ENCODE measurements at places on chromosomes 13 and 19.
A peak's percentile ranks its signal among the peaks of the same experiment; 100 is the strongest.

GRCh38 chr19:29603308-29603707 lies 2.8 kb upstream of the POP4 start:
- DNase-seq = no peak

DNA sequence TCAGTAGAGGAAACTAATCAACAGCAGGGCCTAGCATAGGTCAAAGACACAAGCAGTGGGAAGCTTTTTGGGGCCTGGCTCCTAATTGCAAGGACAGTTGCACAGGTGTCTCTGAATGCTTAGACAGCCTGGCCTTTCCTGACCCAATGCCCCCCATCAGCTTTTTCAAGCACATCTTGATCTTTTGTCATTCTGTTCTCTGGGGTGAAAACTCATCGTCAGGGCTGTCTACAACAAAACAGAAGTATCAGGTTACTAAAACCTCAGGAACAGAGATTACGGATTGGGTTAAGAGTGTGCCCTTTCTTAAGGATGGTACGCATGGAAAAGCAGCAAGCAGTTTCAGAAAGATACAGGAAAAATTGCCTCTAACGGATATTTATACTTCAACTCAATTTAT lies 8.3 kb upstream of the ZNF254 start:
- DNase-seq = peak; percentile 46

- no peak for DNase-seq
Observed at GRCh38 chr13:65479692-65480091, 1750.4 kb downstream of the PCDH9 start.

GRCh38 chr19:29978080-29978479 lies 36.0 kb downstream of the URI1 start:
- DNase-seq = no peak

DNA sequence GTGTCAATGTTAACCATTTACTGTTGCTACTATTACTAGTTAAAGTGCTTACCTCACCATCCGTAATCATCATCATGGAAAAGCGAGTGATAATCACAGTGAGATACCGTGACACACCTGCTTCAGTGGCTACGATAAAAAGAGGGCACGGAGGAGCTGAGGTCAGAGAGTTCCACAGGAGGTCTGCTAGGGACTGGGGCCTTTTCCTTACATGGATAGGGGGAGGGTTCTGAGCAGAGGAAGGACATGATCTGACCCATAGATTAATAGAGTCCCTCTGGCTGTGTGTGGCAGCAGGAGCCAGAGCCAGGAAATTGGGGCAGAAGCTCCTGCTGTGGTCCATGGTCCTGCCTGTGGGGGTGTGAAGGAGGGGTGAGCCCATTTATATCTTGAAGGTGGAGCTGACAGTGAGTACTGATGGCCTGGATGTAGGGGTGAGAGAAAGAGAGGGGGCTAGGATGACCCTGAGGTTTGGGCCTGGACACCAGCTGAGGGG lies 136.7 kb downstream of the SIPA1L3 start:
- DNase-seq = no peak

DNA sequence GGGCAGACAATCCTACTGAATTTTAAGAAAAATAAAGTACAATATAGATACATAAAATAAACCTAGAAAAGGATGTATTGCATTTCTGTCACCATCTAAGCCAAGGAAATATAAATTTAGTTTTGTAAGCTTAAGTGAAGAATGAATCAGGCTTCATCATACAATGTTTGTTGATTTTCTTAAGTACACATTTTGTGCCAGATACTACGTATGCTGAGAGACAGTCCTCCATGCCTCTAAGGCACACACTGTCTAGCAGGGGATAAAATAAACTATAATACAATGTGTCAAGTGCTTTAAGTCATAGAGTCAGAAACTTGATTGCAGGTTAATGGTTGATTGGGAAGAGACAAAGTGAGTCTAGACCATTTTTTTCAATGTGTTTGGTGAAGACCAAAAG lies 465.7 kb downstream of the TBC1D4 start:
- no peak for DNase-seq

- no peak for DNase-seq
Observed at GRCh38 chr19:15372891-15373301, 6.7 kb downstream of the AKAP8 start.

GRCh38 chr13:24512197-24512907 lies at the start of gene PARP4:
TSS of gene PARP4 (minus strand) at chr13:24512778. CDS start at chr13:24503776, 9,002 bp downstream.
- peak; percentile 89 for DNase-seq

GRCh38 chr13:45441633-45442032 lies 23.1 kb upstream of the COG3 start:
- DNase-seq = no peak

- DNase-seq = peak; percentile 54
Observed at GRCh38 chr13:45728759-45729158, 26.6 kb downstream of the CBY2 start.

DNA sequence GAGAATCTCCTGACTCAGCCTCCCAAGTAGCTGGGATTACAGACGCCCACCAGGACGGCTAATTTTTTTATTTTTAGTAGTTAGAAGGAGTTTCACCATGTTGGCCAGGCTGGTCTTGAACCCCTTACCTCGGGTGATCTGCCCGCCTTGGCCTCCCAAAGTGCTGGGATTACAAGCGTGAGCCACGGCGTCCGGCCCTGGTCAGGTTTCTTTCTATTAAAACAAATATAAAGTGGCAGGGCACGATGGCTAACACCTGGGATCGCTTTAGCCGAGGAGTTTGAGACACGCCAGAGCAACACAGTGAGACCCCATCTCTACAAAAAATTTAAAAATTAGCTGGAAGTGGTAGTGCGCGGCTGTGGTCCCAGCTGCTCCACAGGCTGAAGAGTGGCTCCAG lies 1.5 kb upstream of the MED25 start:
- peak; percentile 45 for DNase-seq
